Fibroblast of lung (primary cell): ENCODE measurements at places on chromosomes 2 and 18. TPM values are rescaled to one million over a fixed set of nuclear protein-coding genes. Genes with fewer than 3 reads are reported as not detected.
A peak's percentile ranks its signal among the peaks of the same experiment; 100 is the strongest.

GRCh38 chr2:105455488-105456003, 56.7 kb upstream of the FHL2 start:
- H3K36me3 ChIP-seq, result no peaks in the 10 kb centered on the region
- peak overlapping the region; percentile 71 for H3K27ac ChIP-seq
- peaks cover 12% of the 10 kb centered on the region for H3K4me1 ChIP-seq
- peak; percentile 93 for DNase-seq
- peaks cover 2% of the 10 kb centered on the region for H3K27me3 ChIP-seq

DNA sequence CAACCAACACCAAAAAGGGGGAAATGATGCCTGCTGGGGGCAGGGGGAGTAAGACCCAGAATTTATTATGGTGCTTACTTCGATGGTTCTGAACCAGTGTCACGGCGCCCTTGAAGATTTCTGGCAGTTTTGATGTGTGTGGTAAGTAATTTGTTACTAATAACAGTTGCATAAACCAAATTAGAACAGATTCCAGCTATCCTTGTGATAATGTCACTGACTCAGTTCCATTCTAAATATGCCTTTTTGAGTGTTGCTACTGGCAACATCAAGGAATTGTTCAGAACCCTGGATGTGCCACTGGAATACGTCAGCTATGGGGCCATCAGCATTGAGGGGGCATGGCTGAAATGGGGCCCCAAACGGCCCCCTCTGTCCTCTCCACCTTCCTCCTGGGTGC, 11.6 kb downstream of the SAG start:
- H3K36me3 ChIP-seq, result no peaks in the 10 kb centered on the region
- H3K4me3 ChIP-seq, result no peak overlapping the region
- H3K4me1 ChIP-seq, result no peaks in the 10 kb centered on the region
- H3K27me3 ChIP-seq, result peaks cover 9% of the 10 kb centered on the region

DNA sequence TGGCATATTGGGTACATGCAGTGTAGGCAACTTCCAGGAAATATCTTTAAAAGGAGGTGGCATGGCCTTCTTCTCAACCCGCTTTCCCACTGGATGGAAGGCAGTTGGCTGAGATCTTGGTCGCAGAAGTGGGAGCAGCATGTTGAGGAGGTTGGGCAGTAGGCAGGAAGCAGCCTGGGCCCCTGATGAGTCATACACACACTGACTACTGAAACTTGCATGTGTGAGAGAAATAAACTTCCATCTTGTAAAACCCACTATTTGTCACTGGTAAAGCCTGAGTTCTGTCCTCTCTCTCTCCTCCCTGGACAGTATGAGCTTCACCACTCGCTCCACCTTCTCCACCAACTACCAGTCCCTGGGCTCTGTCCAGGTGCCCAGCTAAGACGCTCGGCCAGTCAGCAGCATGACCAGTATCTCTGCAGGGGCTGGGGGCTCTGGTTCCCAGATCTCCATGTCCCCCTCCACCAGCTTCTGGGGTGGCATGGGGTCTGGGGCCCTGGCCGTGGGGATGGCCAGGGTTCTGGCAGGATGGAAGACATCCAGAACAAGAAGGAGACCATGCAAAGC, 233.8 kb upstream of the SPRED2 start:
- H3K4me3 ChIP-seq, result no peak overlapping the region
- H3K4me1 ChIP-seq, result no peaks in the 10 kb centered on the region
- DNase-seq, result peak; percentile 76
- H3K36me3 ChIP-seq, result no peaks in the 10 kb centered on the region
- H3K27ac ChIP-seq, result no peak overlapping the region

DNA sequence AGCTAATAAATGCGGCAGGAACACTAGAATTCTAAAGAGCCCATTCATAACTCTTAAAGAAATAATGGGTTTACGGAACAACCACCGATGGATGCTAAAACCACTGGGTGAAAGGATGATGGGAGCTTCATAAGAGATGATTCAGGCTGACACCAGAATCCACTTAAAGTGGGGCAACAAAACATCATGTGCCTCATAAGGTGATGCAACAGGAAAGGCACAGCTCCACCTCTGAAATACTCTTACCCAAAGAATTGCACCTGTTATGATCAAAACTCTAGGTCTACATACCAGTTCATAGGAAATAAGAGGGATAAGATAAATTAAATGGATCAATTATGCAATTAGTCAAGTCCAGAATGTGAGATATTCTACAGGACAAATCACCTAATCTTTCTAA, 131.4 kb downstream of the DHRS9 start:
- no peak for DNase-seq
- H3K4me1 ChIP-seq, result no peaks in the 10 kb centered on the region
- H3K27me3 ChIP-seq, result no peaks in the 10 kb centered on the region
- no peak overlapping the region for H3K4me3 ChIP-seq
- no peak overlapping the region for H3K27ac ChIP-seq
- H3K36me3 ChIP-seq, result no peaks in the 10 kb centered on the region

DNA sequence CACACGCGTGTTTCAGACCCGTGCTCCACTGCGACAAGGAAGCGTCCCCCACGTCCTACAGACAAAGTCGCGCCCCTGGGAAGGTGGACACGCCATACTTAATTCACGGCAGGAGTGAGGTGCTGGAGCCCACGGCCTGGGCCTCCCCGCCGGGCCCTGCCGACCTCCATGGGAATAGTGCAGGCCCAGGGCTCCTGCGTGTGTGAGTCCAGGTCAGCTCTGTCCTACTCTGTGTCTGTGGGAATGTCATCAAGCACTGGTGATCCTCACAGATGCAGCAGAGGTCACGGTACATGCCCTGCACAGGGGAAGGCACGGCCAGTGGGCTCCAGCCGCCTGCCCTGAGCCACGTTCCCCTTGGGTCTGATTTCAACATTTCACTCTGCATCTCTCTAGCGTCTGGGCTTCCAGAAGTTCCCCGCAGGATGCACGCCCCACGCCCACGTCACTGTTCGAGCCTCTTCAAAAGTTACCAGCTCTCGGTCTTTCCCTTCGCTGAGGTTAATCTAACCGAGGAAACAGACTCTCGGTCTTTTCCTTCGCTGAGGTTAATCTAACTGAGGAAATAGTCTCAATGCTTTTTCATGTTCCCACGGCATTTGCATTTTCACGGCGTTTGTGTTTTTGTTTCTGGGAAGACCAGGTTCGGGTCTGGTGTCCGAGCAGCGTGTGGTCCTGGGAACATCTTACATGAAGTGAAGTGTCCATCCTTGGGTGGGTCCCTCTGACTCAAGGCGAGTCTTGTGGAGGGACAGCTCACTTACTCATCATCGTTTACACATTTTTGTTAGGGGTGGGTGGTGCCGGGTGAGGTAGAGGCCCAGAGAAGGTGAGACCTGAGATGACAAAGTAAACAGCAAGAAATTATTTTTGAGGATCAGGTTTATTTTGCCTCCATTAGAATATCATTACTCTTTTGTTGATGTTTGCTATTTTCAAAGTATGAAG, 157.3 kb upstream of the ALKAL2 start:
- H3K4me3 ChIP-seq, result no peak overlapping the region
- H3K27ac ChIP-seq, result no peak overlapping the region
- no peaks in the 10 kb centered on the region for H3K36me3 ChIP-seq
- no peaks in the 10 kb centered on the region for H3K4me1 ChIP-seq
- DNase-seq, result no peak

GRCh38 chr2:198040835-198041234, 236.4 kb downstream of the PLCL1 start:
- no peak overlapping the region for H3K27ac ChIP-seq
- DNase-seq, result no peak
- no peak overlapping the region for H3K4me3 ChIP-seq

DNA sequence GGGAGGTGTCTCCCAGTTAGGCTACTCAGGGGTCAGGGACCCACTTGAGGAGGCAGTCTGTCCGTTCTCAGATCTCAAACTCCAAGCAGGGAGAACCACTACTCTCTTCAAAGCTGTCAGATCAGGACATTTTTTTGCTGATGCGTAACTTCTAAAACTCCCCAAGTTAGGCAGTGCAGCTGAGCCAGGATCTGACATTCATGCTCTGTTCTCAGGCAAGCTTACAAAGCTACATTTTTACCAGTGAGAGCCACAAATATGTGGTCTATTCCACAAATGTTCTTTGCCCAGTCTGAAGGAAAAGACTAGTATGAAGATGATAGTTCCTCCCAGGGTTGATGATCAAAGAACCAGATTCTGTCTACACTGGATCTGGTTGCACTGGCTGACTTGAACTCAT, 184.1 kb downstream of the MTCL1 start:
- no peak overlapping the region for H3K27ac ChIP-seq
- no peak overlapping the region for H3K4me3 ChIP-seq
- H3K36me3 ChIP-seq, result no peaks in the 10 kb centered on the region
- H3K4me1 ChIP-seq, result peaks cover 8% of the 10 kb centered on the region

- no peak overlapping the region for H3K4me3 ChIP-seq
- H3K4me1 ChIP-seq, result no peaks in the 10 kb centered on the region
- H3K27me3 ChIP-seq, result no peaks in the 10 kb centered on the region
- DNase-seq, result peak; percentile 12
- H3K36me3 ChIP-seq, result no peaks in the 10 kb centered on the region
- H3K27ac ChIP-seq, result no peak overlapping the region
These were observed 127.4 kb downstream of the CCDC102B start for GRCh38 chr18:68925268-68925667.

DNA sequence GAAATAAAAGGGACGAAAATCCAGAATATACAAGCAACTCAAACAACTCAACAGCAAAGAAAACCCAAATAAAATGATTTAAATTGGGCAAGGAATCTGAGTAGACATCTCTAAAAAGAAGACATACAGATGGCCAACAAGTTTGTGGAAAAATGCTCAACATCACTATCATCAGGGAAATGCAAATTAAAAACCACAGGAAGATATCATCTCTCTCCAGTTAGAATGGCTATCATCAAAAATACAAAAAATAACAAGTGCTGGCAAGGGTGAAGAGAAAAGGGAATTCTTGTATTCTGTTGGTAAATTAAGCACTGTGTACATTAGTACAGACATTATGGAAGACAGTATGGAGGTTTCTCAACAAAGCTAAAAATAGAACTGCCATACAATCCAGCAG, 80.0 kb downstream of the RAB31 start:
- H3K36me3 ChIP-seq, result no peaks in the 10 kb centered on the region
- no peak overlapping the region for H3K4me3 ChIP-seq
- H3K27ac ChIP-seq, result no peak overlapping the region
- H3K4me1 ChIP-seq, result no peaks in the 10 kb centered on the region
- DNase-seq, result no peak

DNA sequence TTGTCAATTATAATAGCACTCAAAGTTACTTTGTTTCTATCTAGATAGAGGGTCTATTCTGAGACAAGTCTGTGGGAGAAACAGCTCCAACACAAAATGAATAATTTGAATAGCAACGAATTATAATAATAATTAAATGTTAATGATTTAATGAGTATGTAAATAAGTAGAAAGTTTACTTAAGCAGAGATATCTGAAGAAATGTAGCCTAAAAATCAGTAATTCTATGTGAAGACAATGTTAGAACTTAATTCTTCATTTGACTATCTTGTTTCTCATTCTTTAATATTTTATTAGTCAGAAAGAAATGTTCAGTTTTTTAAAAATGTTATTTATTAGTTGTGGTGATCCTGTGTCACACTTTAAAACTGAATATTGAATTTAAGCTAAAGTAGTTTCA, 161.2 kb downstream of the PLEKHA3 start:
- H3K27me3 ChIP-seq, result no peaks in the 10 kb centered on the region
- H3K4me3 ChIP-seq, result no peak overlapping the region
- H3K27ac ChIP-seq, result no peak overlapping the region

Gene NEB
- total RNA-seq, result 0.17 and 0.26 TPM in 2 replicates

Gene CCDC178
- total RNA-seq, result under 0.01 and 0.17 TPM in 2 replicates

Gene RIT2
- total RNA-seq, result not detected in 2 replicates

Gene SERPINB13
- not detected in 2 replicates for total RNA-seq

Gene STAT4
- 0.51 and 0.66 TPM in 2 replicates for total RNA-seq

Gene RFTN2
- 6.9 and 10.2 TPM in 2 replicates for total RNA-seq

Gene OR6B2
- total RNA-seq, result not detected in 2 replicates

Gene KCNE4
- 11.0 and 25.3 TPM in 2 replicates for total RNA-seq

Gene MAPK4
- total RNA-seq, result under 0.01 TPM in 1 of 2 replicates, not detected in the other
